ENCODE measurements at places on chromosomes 2 and 18.

- no peak for DNase-seq
Measured at GRCh38 chr2:121790276-121790956, 35.0 kb downstream of the TSN start.

- DNase-seq = no peak
Measured at GRCh38 chr2:27175330-27175729, 26.5 kb downstream of the TCF23 start.

- no peak for DNase-seq
Measured at GRCh38 chr2:9004338-9005204, 1.1 kb upstream of the MBOAT2 start.

GRCh38 chr2:170829036-170829435, 12.3 kb downstream of the GAD1 start:
- no peak for DNase-seq

DNA sequence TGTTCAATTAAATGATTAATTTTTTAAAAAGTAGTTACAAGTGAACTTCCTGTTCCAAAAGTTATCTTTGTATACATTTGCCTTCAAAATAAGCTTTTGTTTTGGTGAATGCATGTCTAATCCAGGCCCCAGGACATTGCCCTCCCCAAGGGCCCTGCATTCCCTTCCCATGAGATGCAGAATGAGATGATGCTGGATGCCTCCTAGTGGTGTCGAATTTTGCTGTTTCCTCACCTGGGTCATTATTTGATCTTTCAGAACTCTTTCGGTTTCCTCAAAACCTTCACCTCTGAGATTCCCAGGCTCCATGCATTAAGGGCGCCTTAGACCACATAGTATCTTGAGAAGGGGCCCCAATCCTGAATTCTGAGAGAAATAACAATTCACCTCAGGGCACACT, 728.8 kb downstream of the CNTNAP5 start:
- DNase-seq = no peak

DNA sequence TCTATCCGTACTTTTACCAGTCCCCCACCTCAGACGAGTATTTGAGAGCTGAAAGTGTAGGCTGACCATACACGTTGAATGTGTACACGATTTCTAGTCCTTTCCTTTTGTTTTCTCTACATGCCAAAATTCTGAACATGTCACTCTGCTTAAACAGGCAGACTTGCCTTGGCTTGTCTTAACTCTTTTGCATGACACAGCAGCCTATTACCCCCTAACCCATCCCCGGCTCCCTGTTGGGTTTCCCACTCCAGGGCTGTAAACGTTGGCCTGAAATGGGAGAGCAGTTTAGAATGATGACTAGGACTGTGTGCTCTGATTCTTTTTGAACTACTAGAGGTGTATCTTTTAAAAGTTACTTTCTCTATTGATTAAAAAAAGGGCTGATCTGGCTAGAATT, 19.1 kb downstream of the MTCL1 start:
- DNase-seq = no peak

DNA sequence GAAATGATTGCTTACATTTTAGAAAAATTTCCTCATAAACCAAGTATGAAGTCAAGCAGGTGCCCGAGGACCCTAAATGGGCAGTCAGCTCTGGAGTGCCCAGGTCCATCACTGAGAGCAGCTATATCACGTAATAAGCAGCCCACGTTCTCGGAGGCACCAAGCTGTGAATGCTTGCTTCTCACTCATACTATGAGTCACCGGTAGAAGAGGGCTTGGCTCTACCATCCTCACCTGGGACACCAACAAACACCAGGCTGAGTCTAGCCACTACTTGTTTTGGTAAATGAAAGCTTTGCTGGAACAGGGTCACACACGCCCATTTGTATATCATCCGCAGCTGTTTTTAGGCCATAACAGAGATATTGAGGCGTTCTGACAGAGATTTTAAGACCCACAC, 207.5 kb downstream of the SEPTIN10 start:
- no peak for DNase-seq

DNA sequence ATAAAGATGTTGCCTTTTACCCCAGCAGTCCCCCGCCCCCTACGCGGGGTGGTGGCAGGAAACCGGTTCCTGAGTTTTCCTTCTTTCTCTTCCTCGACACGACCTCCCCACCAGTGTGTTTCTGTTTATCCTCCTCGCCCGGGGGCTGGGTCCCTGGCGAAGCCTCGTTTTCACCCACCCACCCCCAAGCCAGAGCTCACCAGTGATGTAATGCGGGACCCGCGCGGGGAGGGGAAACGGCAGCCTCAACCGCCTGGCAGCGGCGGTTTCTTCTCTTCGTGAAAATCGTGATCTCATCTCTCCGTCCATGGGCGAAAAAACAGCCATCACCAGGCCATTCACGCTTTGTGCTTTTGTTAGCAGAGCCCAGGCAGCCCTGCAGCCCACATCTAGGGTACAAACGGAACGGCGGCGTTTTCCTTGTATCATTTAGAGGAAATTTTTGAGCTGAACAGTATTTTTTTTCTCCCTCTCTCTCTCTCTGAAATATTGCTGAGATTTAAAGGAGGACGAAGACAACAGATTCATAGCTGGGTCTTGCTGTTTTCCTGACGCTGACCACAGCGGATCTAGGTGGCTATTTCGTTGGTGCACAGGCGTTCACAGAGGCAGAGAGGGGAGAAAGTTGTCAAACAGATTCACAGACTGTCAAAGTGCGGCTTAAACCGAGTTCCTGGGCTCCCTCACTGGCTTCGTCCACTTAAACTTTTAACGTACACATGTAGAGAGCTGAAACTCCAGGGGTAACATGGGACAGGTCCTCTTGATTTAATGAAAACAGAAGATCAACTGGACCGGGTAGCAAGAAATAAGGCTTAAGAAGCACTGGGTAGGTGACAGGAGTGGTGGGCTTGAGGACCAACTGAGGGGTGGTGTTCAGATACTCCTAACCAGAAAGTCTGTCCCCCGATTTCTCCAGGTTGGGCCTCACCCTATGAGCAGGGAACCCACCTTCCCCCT, 21.9 kb upstream of the PAX3 start:
- no peak for DNase-seq

GRCh38 chr2:131048641-131049040, 44.6 kb downstream of the FAM168B start:
- DNase-seq = no peak

DNA sequence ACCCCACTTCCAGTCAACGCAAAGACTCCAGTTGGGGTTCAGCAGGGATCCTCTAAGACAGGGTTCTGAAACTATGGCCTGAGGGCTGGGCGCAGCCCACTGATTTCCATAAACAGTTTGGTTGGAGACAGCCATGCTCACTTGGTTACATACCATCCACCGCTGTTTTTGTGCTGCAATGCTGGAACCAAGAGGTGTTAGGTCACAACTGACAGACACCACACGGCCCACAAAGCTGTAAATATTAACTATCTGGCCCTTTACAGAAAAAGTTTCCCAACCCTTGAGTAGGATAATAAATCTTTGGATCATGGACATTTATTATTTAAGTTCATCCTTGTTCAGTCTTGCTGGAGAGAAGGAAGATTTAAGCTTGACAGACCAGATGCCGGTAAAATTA, 8.4 kb upstream of the CD226 start:
- no peak for DNase-seq

GRCh38 chr2:118062048-118062447, 26.2 kb upstream of the INSIG2 start:
- no peak for DNase-seq

- no peak for DNase-seq
Measured at GRCh38 chr2:197986977-197987376, 182.6 kb downstream of the PLCL1 start.

DNA sequence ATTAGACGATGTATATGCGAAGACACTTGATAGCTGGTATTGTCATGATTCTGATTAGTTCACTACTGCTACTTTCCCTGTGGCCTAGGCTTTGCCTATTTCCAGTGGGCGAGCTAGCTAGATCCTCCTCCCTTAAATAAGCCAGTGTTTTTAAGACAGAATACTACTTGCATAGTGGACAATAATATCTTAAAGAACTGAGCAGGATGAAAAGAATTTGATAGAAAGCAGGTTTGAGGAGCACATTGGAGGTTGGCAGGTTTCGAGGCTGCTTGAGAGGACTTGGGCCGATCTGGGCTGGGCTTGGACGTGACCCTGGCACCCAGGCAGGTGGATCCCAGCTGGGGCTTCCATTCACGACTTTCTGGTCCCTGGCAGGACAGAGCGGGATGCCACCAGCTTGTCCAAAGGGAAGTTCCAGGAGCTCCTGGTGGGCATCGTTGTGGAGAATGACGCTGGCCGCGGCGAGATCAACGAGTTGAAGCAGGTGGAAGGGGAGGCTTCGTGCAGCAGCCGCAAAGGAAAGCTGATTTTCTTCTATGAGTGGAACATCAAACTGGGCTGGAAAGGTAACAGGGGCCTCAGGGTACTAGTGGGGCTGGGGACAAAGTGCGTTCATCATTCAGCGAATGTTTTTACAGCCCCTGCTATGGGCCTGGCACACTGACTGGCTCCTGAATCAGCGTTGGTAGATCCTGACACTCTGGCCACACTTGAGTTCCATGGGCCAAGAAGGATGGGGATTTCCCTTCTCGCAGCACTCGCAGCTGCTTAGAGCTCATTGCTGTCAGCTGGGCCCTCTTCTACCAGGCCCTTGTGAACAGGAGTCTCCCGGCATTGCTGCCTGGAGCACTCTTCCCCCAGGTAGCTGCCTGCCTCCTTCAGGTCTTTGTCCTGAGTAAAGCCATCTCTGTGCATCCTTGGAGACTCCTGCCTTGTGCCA, 16.9 kb downstream of the C2orf74 start:
- no peak for DNase-seq

- DNase-seq = no peak
Measured at GRCh38 chr18:78587096-78587495, 392.5 kb upstream of the SALL3 start.

DNA sequence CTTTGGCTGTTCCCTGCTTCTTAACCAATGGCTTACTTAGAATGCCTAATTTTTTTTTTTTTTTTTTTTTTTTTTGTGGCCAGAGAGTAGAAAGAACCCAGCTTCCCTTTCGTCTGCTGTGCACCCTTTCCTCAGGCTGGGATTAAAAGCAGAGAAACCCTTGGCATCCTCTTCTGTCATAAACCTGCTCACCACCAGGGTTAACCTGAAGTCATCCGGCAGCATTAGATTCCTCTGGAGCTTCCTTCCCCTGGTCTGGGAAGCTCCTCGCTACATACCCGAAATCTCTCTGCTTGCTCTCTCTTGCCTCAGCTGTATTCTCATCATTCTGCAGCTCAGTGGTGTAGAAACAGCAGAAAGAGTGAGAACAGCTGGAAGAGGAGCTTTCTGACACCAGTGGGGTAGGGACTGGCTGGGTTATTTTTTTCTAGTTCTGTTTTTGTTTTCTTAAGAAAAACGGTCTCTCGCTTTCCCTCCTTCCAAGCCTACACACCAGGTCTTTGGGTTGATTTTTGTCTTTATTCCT, 339.0 kb upstream of the MEIS1 start:
- no peak for DNase-seq

GRCh38 chr2:231810905-231811304, 24.7 kb downstream of the COPS7B start:
- DNase-seq = no peak
